Stimulated activated CD4-positive, alpha-beta T cell treated with anti-CD3 and anti-CD28 coated beads, Interleukin-1b, Interleukin-23, amount 100 ng/mL, for 4 hours (primary cell): ENCODE measurements at places on chromosomes 11 and 22.

GRCh38 chr11:80007616-80008015 lies 566.8 kb upstream of the TENM4 start:
- DNase-seq = no peak

- no peak for DNase-seq
Observed at GRCh38 chr11:86941077-86941870, 13.9 kb downstream of the FZD4 start.

- DNase-seq = no peak
Observed at GRCh38 chr11:127873478-127873877, 713.9 kb downstream of the ETS1 start.

DNA sequence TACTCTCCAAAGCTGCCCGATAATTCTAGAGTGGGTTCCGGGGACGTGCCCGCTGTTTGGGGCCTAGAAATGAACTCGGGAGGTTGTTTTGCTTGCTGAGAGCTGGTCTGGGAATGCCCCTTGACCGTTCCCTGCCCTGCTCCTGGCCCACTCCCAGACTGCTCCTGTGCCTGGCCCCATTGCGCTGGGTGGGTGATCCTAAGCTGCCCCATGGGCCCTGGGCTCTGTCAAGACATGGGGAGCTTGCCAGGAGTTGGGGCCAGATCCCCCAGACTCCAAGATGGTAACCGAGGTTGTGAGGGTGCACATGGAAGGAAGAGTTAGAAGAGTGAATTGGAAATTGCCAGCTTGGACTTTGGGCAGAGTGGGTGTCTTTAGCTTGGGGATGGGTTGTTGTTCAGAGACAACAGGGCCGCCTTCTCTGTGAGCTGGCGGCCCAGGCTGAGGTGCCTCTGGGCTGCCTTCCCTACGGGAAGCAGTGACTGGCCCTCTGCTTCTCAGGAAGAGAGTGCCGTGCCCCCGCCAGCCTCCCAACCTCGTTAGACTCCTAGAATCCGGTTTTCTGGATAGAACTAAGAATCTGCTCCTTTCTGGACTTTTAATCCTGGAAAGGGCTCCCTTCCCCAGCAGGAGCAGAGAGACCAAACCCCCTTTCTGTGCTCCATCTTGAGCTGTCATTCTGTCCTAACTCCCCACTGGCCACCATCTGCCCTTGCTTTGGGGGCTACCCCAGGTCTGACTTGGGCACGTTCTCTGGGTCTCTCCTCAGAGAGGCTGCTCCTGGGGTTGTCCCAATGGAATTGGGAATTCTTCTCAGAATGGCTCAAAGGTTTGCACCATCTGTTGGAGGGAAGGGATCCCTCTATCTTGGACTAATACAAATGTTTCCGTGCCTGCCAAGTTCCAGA lies 1.8 kb downstream of the ST3GAL4 start:
- DNase-seq = no peak

- DNase-seq = no peak
Observed at GRCh38 chr11:79417069-79417920, 23.5 kb downstream of the TENM4 start.

- no peak for DNase-seq
Observed at GRCh38 chr11:132131961-132132360, 761.5 kb downstream of the NTM start.

- no peak for DNase-seq
Observed at GRCh38 chr11:60830478-60831142, 11.3 kb upstream of the CCDC86 start.

GRCh38 chr11:96221244-96222070 lies 121.5 kb downstream of the MAML2 start:
- no peak for DNase-seq

- DNase-seq = no peak
Observed at GRCh38 chr11:12675951-12676711, 1.9 kb downstream of the TEAD1 start.

DNA sequence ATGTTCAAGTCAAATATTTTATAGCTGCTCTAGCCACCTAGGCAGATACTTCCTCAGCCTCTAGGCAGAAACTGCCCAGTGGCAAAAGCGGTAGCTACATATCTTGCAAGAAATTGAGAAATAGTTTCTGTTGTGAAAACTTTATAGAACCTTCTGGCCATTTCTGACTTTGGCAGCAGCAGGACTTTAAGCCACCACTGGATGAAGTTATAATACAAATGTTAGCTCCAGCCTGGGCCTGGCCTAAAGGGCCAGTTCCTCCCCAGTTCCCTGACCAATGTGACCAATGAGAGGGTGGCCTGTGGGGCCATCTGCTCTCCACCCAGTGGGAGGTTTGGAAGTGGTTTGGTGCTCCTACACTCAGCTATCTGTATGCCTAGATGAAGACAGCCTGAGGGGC lies 254.0 kb upstream of the NARS2 start:
- DNase-seq = no peak

DNA sequence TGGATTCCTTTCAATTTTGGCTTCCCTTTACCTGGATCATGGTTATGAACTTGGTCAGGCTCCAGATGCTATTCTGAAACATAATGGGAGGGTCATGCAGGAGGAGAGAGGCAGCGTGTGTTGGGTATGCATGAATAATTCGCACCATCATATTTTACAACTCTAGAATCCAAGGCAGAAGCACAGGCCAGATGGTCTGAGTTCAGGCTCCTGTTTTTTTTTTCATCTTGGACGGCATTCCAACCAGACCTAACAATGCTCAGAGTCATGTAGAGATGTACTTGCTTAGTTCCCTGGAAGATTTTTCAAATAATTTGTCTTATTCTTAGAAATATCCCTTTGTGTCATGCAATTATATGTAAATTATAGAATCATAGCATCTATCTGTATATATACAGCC lies 393.5 kb downstream of the JRKL start:
- DNase-seq = no peak

GRCh38 chr11:121741351-121741760 lies 288.6 kb upstream of the SORL1-AS1 start:
- no peak for DNase-seq

- no peak for DNase-seq
Observed at GRCh38 chr22:27786965-27787364, 14.6 kb downstream of the MN1 start.

- no peak for DNase-seq
Observed at GRCh38 chr11:2127482-2128129, 11.6 kb downstream of the IGF2 start.

GRCh38 chr11:121930004-121930965 lies 185.7 kb downstream of the BLID start:
- DNase-seq = no peak

DNA sequence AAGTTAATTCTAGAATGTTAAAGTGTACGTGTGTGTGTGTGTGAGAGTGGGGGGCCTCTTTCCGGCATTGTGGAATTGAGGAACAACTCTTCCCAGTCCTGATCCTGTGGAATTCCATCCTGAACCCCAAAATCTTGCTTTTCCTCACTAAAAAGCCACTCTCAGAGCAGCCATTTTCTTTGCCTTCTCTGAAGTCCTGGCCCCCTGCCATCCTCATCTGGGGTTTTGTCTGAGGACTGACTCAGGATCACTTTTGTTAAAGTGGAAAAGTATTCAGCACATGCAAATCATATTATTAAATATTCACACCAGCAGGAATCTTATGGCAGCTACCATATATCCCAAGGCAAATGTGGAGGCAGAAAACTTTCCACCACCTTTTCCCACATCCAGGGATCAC lies 3.8 kb downstream of the SCN4B start:
- DNase-seq = no peak
